Stimulated activated CD8-positive, alpha-beta memory T cell treated with anti-CD3 and anti-CD28 coated beads, Interleukin-7, amount 100 ng/mL, for 1 hour (primary cell): ENCODE measurements at places on chromosomes 12 and 14.

DNA sequence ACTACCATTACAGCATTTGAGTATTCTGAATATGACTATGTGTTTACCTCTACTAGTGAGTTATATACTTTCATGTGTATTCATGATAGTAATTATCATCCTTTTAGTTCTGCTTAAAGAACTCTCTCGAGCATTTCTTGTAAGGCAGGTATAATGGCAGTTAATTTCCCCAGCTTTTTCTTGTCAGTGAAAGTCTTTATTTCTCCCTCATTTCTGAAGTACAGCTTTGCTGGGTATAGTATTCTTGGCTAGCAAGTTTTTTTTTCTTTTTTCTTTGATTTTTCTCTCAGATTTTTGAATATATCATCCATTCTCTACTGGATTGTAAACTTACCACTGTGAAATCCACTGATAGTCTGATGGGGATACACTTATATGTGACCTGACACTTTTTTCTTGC is 165.9 kb upstream of the ARHGAP5 start:
- DNase-seq: no peak

GRCh38 chr12:80170915-80171314 is 71.6 kb downstream of the OTOGL start:
- no peak for DNase-seq

GRCh38 chr14:64137657-64138290 is 156.4 kb downstream of the ESR2 start:
- DNase-seq: no peak

DNA sequence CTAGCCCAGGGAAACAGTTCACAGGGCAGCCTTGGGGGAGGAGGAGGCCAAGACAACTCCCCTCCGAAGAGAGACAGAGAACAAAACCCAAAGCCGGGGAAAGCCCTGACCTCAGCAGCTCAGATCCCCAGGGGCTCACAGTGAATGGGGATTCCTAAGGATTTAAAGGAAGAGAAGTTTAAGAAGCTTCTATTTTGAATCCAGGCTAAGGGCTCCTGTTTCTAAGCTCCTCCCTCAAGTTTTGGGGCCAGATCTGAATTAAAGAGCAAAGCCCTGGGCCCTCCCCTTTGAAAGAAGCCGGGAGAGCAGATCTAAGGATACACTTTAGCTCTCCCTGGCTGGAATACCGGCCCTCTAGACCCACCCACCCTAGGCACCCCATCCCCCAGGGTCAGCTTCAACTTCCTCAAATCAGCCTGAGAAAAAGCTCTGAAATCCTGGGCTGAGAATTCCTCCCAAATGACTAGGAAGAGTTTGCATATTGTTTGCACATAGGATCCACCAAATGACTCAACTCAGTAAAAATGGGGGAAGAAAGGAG is 3.9 kb downstream of the KDM2B start:
- no peak for DNase-seq

DNA sequence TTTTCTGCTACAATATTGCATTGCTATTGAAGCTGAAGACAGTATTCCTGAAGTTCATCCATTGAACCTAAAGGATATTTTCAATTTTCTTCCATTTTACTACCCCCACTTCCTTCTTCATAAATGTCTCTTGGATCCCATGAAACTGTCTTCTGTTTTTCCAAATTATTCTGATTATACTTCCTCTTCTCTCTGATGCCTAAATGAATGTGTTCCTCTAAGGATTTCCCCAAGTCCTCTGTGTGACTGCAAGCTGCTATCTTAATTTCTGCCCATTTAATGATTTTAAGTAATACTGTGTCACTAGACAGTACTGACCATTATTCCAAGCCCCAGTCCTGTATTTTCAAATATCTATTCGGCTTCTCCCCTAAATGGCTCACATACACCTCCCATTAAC is 102.9 kb downstream of the TAOK3 start:
- DNase-seq: no peak

GRCh38 chr12:25271486-25272098 is 20.9 kb upstream of the KRAS start:
- no peak for DNase-seq

GRCh38 chr12:38883629-38884134 is 21.7 kb downstream of the CPNE8 start:
- DNase-seq: no peak

DNA sequence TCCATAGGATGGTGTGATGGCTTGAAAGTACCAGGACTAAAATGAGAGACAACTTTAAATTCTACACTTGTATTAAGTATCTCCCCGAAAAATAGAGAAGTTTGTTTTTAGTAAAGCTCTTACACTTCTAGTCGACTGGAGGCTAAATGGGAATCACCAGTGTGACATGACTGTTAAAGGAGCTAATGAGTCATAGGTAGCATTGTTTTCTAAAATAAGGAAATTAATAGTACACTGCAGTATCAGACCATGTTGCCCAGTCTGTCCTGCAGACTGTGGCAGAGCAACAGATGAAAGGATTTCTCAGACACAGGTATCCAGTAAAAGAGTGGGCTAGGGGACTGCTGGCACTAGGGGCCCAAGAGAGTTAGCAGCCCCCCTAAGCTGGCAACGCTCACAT is 140.1 kb downstream of the TMEM117 start:
- no peak for DNase-seq

DNA sequence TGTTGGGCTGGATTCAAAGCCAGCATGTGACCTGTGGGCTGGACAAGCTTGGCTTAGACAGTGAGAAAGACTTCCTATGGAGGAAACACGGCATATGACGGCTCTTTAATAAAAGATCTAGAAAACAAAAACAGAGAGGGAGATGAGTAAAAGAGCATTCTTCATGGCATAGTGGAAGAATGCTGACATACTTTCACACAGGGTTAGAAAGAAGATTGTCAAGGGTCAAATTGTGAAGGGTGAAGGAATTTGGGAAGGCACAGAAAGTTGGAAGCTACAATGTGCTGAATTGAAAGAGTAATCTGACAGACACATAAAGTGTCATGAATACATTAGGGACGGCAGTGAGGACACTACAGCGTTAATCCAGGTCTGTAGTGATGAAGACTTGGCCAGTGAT is 63.4 kb downstream of the GALNT4 start:
- DNase-seq: no peak

DNA sequence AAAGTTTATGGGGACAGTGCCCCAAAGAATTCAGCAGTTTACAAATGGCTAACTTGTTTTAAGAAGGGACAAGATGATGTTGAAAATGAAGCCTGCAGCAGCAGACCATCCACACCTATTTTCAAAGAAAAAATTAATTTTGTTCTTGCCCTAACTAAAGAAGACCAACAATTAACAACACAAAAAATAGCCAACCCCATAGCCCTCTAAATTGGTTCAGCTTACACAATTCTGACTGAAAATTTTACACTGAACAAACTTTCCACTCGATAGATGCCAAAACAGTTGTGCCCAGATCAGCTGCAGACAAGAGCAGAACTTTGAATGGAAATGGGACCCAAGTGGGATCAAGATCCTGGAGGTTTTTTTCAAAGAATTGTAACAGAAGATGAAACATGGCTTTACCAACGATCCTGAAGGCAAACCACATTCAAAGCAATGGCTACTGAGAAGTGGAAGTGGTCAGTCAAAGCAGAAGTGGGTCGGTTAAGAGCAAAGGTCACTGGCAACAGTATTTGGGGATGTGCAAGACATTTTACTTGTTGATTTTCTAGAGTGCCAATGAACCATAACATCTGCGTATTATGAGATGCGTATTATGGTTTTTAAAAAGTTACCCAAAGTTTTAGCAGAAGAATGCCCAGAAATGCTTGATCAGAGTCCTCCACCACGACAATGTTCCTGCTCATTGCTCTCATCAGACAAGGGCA is 30.0 kb downstream of the SLC39A9 start:
- no peak for DNase-seq

DNA sequence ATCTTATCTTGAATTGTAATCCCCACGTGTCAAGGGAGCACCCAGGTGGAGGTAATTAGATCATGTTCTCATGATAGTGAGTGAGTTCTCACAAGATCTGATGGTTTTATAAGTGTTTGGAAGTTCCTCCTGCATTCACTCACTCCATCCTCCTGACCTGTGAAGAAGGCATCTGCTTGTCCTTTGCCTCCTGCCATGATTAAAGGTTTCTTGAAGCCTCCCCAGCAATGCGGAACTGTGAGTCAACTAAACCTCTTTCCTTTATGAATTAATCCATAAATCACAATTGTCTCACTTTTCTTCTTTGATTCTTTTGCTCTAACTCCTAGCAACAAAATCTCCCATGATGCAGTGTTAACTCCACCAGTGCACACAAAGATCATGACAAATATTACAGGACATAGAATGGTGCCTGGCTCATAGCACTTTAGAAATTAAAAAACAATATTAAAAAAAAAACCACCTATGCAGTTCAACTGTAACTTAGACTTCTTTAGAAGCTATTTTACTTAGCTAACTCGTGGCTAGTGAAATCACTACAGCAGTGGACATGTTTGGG is 37.6 kb upstream of the MGAT4C start:
- no peak for DNase-seq

DNA sequence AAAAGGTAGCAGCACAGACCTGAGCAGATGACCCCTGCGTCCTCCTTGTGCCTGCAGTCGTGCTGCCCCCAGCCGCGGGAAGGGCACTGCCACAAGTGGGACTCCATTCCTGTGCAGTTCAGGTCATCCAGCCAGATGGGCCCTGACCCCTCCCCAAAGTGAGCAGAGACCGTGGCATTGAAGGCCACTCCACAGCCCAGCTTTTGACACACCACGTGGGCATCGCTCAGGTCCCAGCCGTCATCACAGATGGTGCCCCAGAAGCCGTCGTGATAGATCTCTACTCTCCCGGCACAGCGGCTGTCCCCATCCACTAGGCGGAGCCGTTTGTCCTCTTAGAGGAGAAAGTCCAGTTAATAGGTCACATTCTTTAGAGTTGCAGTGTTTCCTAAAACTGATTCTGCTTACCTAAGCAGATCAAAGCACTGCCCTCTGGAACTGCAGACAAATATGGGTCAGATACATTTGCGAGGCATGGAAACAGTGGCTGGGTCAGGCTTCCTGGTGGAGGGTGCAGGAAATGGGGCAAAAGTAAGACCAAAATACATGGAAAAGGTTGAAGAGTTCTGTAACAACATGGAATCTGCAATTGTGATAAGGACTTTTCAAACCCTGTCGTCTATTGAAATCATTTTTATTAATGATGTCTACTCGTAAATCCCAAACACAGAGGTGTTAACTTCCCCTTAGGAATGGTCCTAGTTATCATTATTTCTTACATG is 69.4 kb downstream of the CD163L1 start:
- no peak for DNase-seq

DNA sequence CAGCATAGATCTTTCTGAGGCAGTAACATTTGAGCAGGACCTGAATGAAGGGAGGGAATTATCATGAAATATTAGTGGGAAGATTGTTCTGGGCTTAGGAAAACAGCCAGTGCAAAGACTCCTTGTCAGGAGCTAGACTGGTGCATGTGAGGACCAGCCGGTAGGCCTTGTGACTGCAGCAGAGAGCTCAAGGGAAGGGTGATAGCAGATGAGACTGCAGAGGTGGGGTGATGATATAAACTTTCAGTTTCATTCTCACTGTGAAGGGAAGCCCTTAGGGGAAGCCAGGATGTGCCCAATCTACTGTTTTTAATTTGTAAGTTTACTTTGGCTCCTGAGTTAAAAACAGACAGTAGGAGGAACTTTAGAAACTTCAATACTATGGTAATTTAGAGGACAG is 12.4 kb downstream of the IL22 start:
- no peak for DNase-seq

GRCh38 chr14:103625356-103626095 is 3.5 kb upstream of the KLC1 start:
- no peak for DNase-seq

DNA sequence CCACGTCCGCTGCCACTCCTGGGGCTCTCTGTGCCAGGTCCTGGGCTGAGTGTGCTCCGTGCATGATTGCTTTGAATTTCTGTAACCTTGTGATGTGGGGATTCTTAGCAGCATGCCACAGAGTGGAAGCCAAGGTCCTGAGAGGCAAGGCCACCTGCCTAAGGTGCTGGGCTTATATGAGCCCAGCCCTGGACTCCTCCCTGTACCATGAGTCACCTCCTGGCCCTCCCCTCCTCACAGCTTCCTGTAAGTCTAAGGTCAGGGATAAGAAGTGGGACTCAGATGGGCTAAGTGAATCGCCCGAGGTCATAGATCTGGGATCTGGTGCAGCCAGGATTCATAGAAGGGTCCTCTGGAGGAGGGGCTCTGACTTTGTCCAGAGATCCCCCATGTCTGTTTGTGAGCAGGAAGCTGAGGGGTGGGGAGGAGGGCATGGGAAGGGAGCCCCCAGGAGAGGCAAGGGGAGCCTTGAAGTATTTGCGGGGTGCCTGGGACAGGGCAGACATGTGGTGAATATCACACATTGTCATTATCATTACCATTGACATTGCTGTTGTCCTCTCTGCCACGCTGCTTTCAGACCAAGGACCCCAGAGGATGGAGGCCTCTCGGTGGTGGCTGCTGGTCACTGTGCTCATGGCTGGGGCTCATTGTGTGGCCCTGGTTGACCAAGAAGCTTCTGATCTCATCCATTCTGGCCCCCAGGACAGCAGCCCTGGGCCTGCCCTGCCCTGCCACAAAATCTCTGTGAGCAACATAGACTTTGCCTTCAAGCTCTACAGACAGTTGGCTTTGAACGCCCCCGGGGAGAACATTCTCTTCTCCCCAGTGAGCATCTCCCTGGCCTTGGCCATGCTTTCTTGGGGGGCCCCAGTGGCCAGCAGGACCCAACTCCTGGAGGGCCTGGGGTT is 28.8 kb downstream of the SERPINA3 start:
- DNase-seq: no peak

DNA sequence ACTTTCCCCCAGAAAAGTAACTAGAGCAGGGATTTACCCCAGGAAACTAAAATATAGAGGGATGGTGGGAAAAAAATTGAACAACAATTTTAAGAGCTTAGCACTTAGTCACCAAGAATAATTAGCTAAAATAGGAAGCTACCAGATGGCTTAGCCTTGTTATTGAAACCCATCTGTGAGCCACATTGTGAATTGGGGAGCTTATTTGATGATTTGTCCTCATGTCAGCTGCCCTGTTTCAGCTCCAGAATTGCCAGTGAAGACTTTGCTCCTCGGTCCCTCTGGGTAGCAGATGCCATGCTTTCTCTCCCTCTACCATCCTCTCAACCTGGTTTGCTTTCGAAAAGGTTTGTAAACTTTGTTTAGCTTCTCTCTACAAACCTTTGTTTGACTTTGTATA is 67.7 kb upstream of the PTHLH start:
- DNase-seq: no peak

DNA sequence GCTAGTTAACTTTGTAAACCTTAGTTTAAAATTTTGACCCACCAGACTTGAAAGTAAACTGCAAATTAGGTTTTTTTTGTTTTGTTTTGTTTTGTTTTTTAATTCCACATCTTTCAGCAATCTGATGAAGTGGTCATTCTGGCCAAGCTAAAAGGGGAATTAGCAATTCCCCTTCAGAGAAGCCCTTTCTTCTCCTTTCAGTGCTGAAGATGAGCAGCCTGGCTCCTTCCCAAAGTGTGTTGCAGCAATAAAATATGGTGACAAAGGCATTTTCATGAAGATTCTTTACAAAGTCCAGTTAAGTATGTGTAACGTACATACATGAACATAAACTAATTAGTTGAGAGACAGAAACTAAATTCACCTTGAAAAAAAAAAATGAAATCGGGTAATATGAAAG is 380.1 kb downstream of the NOVA1 start:
- DNase-seq: no peak
